ENCODE measurements at places on chromosomes 2 and 18.

DNA sequence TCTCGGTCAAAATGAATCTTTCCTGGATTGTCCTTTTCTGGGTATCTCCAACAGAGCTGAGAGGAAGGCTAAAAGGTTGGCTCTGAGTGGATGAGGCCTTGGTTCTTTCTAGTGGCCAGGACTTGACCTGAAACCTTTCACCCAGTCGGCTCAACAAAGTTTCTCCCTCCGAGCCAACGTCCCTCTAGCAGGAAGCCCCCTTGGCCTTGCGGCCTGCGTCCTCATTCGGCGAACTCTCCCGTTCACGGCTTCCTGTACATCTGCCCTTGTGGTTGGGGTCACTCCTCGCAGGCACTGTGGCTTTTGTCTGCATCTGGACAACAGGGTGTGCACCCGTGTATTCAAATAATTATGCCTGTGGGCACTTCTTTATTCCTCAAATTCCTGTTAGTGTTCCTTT lies 9.4 kb upstream of the SIX3 start:
- DNase-seq: no peak

GRCh38 chr2:170386554-170386953 lies 208.6 kb downstream of the MYO3B start:
- no peak for DNase-seq

DNA sequence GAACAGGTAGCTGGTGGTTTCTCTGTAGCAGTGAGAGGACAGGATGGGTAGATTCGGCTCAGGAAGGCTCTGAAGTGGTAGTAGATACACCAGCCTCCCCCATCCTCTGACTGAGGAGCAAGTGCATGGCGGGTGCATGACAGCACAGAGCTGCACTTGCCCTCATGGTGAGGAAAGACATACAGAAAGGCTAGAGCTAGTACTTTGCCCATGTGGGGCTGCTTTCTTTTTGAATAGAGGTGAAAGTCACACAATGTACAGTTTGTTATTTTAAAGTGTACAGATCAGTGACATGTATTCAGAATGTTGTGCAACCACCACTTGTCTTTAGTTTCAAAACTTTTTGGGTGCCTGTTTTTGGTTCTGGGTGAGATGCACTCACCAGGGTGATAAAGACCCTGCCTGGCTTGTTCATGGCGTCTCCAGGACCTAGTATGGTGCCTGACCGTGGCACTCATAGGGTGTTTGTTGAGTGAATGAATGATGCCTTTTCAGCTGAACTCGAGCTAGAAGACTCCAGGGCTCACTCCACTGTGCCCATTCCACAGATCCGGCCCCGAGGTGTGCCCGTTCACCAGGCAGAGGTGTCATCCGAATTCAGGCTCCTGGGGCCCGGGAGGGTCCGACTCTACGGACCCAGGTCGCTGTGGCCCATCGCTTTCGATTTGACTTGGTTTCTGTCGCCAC lies 421 bp upstream of the VAMP5 start:
- no peak for DNase-seq

- no peak for DNase-seq
Measured at GRCh38 chr2:46390901-46391395, 88.4 kb upstream of the TMEM247 start.

GRCh38 chr18:6504605-6505497 lies 90.1 kb upstream of the L3MBTL4 start:
- DNase-seq: no peak

DNA sequence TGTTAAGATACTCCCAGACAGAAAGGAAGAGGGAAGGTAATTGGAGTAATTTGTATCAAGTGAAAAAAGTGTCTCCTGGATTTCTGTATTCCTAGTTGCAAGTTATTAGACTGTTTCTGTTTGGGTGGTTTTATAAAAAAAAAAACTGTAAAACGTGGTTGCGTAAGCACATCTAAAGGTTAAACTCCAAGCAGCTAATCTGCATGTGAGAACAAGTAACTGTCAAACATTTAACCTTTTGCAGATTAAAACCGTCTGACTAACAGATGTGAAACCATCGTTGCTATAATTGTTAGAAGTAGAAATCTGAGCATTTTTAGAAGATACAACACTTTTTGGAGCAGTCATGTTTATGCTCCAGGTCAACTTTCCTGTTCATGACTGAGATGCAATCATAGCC lies 72.3 kb downstream of the AFF3 start:
- DNase-seq: no peak

DNA sequence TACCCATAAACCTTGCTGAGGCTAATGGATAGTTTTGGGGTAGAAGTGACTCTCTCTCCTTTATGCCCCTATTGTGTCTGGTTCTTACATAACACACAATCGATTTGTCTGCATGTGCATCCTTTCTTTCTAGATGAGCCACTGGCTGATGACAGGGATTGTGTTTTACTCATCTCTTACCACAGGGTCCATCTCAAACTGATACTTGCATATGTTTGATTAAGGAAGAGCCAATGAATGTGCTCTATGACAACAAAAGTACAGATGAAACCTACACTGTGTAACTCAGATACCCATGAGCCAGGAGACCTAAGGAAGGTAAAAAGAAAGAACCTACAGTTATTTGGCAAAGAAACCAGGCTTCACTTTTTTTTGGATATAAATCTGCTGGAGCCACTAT lies 13.2 kb upstream of the BZW1 start:
- no peak for DNase-seq

GRCh38 chr18:58247363-58247834 lies 203.4 kb downstream of the NEDD4L start:
- no peak for DNase-seq
